Activated CD4-positive, CD25-positive, alpha-beta regulatory T cell treated with anti-CD3 and anti-CD28 coated beads, Interleukin-2, amount 50 U/mL, for 24 hours (primary cell): ENCODE measurements at places on chromosomes 12 and 14.

- ATAC-seq, result no peak
These were observed 108.6 kb upstream of the FZD10 start for GRCh38 chr12:130053651-130054069.

- ATAC-seq, result no peak
These were observed 13.6 kb downstream of the ARHGEF40 start for GRCh38 chr14:21083565-21084325.

- ATAC-seq, result no peak
These were observed 33.7 kb upstream of the GLIPR1 start for GRCh38 chr12:75446857-75447256.

- no peak for ATAC-seq
These were observed 316.8 kb downstream of the PAWR start for GRCh38 chr12:79373896-79374499.

DNA sequence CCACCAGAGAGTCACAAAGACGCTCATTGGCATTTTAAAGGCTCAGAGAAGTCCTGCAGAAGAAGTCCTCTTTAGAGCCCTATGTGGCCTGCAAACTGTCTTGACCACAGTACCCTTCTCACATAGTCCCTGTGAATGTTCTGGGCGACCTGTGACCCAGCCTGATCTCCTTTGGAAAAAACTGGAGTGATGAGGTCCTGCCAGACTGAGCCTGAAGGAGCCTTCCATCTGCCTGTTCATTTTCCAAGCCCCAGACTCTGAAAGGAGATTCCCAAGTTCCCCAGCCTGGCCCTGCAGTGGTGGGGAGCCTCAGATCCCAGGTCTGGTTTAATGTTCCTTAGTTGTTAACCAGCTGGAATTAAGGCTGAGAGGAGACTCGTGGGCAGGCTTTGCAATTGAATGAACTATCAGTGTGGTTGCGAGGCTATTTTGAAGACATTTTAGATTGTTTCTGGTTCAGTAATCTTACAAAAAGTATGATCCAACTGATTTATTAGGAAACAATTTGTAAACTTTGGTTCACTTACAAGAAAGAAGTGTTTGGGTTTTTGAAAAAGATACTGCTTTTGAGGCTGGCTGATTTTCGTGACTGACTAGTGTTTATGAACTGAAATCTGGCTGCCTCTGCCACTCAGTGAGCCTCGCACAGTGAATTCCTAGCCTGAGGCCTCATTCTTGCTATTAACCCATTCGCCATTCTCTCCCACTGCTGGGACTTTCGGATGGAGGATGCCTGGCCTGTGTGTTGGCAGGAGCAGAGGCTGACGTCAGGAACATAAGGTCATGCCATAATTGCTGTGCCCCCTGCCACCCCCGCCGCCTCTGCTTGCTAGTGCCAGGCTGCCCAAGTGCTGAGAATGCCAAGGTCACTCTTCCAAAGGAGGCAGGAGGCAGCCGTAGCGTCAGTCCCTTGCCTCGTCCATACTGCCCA, 249.0 kb downstream of the CACNA1C start:
- ATAC-seq, result no peak

GRCh38 chr12:108947097-108947496, 67.2 kb downstream of the DAO start:
- ATAC-seq, result no peak

GRCh38 chr14:61254808-61255526, 26.2 kb downstream of the TMEM30B start:
- no peak for ATAC-seq

- ATAC-seq, result no peak
These were observed 29.1 kb downstream of the AP5M1 start for GRCh38 chr14:57297852-57298251.

GRCh38 chr12:42639556-42639955, 50.0 kb upstream of the PRICKLE1 start:
- ATAC-seq, result no peak

- no peak for ATAC-seq
These were observed 11.1 kb downstream of the SVOP start for GRCh38 chr12:109009766-109010165.

GRCh38 chr12:132818562-132818961, 10.1 kb downstream of the GOLGA3 start:
- no peak for ATAC-seq

DNA sequence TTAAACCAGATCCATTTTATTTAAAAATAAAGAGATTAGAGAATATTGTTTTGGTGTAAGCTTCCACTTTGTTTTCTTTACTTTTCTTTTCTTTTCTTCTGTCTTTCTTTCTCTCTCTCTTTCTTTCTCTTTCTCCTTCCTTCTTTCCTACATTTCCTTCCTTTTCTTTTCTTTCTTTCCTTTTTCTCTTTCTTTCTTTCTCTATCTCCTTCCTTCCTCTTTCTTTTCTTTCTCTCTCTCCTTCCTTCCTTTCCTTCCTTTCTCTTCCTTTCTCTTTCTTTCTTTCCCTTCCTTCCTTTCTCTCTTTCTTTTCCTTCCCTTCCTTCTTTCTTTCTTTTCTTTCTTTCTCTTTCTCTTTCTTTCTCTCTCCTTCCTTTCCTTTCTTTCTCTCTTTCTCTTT, 100.8 kb downstream of the TMTC3 start:
- no peak for ATAC-seq
